ENCODE measurements at places on chromosomes 11 and 22. TPM values are rescaled to one million over a fixed set of nuclear protein-coding genes. Genes with fewer than 3 reads are reported as not detected.
A peak's percentile ranks its signal among the peaks of the same experiment; 100 is the strongest.

DNA sequence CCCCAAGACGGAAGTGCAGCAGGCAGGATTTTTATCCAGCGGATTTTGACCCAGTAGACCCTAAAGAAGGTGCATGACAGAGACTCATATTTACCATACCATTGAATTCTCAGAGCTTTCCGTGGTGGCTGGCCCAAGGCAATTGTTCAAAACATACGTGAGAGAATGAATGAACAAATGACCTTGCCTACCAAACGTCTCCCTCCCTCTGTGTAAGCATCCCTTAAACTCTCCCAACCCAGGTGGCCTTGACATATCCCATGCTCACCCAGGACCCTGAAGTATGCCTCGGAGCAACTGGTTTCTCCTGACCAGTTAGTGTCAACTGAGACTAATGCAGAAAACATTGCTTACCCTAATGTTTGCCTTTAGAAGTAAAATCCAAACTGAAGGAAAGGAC lies 154.9 kb downstream of the TEAD1 start:
- no peak overlapping the region for H3K4me3 ChIP-seq
- no peaks in the 10 kb centered on the region for H3K4me1 ChIP-seq
- DNase-seq, result no peak
- H3K27me3 ChIP-seq, result peaks cover 21% of the 10 kb centered on the region
- no peaks in the 10 kb centered on the region for H3K36me3 ChIP-seq

DNA sequence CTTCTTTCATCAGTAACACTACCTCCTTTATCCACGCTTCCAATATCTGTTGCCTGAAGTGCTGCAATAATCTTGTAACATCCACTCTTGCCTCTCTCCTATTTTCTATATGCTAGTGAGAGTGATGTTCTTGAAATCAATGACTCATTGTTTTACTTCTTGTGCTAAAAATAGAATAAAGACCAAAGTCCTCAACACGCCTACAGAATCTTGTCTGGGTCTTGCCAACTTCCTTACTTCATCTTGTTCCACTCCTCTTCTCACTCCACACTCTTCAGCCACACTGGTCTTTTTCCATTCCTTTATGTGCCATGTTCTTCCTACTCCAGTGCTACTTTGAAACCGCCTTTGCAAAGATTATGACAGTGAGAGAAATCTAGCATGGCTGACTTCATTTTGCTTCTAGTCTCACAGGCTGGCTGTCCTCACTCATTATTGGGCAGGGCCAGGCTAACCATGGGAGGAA lies 136.4 kb downstream of the CCDC81 start:
- no peak for DNase-seq
- no peaks in the 10 kb centered on the region for H3K4me1 ChIP-seq
- H3K36me3 ChIP-seq, result no peaks in the 10 kb centered on the region
- no peak overlapping the region for H3K27ac ChIP-seq
- H3K4me3 ChIP-seq, result no peak overlapping the region
- peaks cover 3% of the 10 kb centered on the region for H3K27me3 ChIP-seq

DNA sequence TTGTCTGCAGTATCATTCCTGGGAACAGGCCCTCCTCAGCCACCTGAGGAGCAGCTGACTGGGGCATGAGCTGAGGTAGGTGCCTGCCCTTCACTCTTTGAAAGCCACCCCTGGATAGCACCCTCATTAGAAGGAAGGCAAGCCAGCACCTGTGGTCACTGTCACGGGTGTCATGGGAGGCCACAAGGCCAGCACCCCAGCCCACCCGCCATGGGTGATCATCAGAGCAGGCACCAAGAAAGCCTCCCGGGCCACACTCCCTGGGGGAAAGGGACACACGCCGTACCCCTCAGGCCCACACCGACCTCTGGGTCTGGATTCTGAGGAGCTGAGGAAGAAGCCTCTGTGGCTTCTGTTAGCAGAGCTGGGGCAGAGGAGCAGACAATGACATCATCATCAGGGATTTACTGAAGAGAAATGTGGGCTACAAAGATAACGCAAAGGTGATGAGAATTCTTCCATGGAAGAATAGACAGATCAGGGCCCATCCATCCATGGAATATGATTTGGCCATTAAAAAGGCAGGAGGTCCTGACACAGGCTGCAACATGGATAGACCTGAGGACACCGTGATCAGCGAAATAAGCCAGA lies 16.7 kb upstream of the NAP1L4 start:
- no peaks in the 10 kb centered on the region for H3K27me3 ChIP-seq
- H3K27ac ChIP-seq, result no peak overlapping the region
- no peak for DNase-seq
- H3K4me3 ChIP-seq, result no peak overlapping the region

DNA sequence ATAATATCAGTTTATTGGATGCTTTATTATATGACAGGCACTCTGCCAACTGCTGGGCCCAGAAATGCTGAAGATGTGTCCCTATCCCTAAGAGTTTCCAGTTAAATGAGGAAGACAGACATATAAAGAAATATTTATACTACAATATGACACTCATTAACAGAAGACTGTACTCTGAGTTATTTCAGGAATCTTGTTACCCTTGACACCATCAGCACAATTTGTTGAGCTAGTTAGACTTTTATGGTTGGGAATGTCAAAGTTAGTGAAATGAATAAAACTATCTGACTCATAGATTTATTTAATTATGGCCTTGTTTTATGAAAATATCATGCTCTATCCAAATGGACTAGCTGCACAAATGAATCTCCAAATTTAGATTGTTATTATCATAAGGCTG lies 25.6 kb upstream of the MSANTD4 start:
- H3K27ac ChIP-seq, result no peak overlapping the region
- no peaks in the 10 kb centered on the region for H3K27me3 ChIP-seq
- H3K4me1 ChIP-seq, result no peaks in the 10 kb centered on the region
- no peak for DNase-seq
- no peaks in the 10 kb centered on the region for H3K36me3 ChIP-seq
- H3K4me3 ChIP-seq, result no peak overlapping the region

- no peak overlapping the region for H3K4me3 ChIP-seq
- DNase-seq, result no peak
- H3K27me3 ChIP-seq, result no peaks in the 10 kb centered on the region
- H3K27ac ChIP-seq, result peak overlapping the region; percentile 67
- H3K36me3 ChIP-seq, result no peaks in the 10 kb centered on the region
Measured at GRCh38 chr22:22815397-22816170, 72.0 kb upstream of the IGLL5 start.

DNA sequence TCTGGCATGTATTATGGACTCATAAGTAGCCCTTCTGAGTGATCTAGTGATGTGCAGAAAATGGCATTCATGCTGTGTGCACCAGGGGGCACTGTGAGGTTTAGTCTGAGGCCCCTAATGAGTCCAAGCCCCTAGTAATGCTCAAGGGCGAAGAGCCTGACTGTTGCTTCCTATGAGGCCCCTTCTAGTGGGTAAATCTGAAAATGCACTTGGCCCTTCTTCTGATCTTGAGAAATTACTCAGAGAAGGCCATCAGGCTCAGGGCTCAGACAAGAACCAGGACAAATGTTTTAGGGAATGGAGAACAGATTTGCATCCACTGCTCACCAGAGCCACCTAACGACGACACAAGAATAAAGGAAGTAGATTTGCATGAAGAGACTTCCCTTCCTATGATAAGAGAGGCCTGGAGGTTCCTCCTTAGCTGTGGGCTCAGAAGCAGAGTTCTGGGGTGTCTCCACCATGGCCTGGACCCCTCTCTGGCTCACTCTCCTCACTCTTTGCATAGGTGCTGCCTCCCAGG lies 75.8 kb downstream of the GGTLC2 start:
- peaks cover 30% of the 10 kb centered on the region for H3K4me1 ChIP-seq
- H3K27ac ChIP-seq, result peak overlapping the region; percentile 64
- DNase-seq, result peak; percentile 27
- no peaks in the 10 kb centered on the region for H3K27me3 ChIP-seq

GRCh38 chr11:99349151-99349673 lies 328.5 kb downstream of the CNTN5 start:
- H3K4me3 ChIP-seq, result no peak overlapping the region
- H3K27me3 ChIP-seq, result no peaks in the 10 kb centered on the region
- DNase-seq, result no peak
- no peaks in the 10 kb centered on the region for H3K36me3 ChIP-seq
- H3K4me1 ChIP-seq, result no peaks in the 10 kb centered on the region

GRCh38 chr11:11173316-11174025 lies 179.6 kb downstream of the CSNK2A3 start:
- no peak overlapping the region for H3K4me3 ChIP-seq
- H3K36me3 ChIP-seq, result no peaks in the 10 kb centered on the region
- peaks cover 15% of the 10 kb centered on the region for H3K4me1 ChIP-seq

- no peak overlapping the region for H3K4me3 ChIP-seq
- no peaks in the 10 kb centered on the region for H3K36me3 ChIP-seq
- H3K4me1 ChIP-seq, result peaks cover 5% of the 10 kb centered on the region
Measured at GRCh38 chr22:18114495-18114894, 3.9 kb downstream of the TUBA8 start.

GRCh38 chr22:29713156-29713727 lies 6.6 kb upstream of the CABP7 start:
- H3K4me1 ChIP-seq, result no peaks in the 10 kb centered on the region
- H3K4me3 ChIP-seq, result no peak overlapping the region
- peaks cover 78% of the 10 kb centered on the region for H3K27me3 ChIP-seq
- no peak for DNase-seq

GRCh38 chr22:43600265-43600664 lies 188.5 kb downstream of the MPPED1 start:
- H3K4me3 ChIP-seq, result no peak overlapping the region
- no peaks in the 10 kb centered on the region for H3K4me1 ChIP-seq
- H3K27me3 ChIP-seq, result no peaks in the 10 kb centered on the region
- no peak overlapping the region for H3K27ac ChIP-seq
- H3K36me3 ChIP-seq, result no peaks in the 10 kb centered on the region
- DNase-seq, result no peak

DNA sequence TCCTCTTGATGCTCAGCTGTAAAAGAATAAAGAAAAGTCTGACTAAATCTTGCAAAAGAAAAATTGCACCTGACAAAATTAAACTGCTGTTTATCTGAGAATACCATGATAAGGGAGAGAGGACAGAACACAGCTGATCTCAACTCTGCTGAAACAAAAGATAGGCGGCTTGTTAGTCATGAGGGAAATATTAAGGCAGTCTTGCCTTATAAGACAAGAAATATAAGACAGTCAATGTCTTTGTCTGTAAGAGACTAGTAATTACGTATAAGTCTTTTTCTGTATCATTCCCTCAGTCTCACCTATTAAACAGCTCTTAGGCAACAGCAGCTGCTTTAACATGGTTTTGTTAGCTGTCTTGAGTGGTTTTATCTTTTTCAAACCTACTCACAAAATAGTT lies 296.6 kb downstream of the LUZP2 start:
- no peaks in the 10 kb centered on the region for H3K36me3 ChIP-seq
- no peak overlapping the region for H3K4me3 ChIP-seq
- no peaks in the 10 kb centered on the region for H3K27me3 ChIP-seq
- no peaks in the 10 kb centered on the region for H3K4me1 ChIP-seq

DNA sequence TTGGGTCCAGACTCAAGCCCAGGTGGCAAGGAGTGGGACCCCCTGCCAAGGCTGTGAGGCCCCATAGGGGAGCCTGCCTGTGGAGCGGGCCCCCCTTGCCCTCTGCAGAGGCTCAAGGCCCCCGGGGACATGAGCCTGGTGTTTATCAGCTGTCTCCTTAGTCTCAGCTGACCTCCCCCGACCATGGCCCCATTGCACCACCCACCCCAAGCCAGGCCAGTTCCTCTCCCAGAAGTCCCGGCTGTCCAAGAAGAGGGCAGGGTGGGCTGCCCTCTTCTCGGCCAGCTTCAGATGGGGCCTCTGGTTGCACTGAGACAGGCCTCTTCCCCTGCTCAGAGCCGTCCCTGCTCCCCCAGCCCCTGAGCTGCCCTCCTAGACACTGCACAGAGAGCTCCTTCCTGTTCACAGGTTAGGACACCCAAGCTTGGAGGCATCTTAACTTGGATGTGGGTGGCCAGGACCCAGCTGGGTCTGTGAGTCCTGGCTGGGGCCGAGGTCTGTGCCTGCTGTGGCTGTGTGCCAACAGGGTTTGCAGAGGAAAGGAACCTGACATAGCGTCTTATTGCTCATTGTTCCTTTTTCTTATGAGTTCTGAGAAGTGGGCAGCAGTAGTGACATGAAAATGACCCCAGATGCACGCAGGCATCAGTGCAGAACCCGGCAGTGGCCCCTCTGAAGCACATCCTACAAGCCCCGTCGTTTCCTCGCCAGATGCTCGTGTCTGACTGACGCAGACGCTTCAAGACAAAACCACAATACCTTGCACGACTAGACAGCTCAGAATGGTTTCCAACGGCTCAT lies 5.4 kb downstream of the TRABD start:
- peaks cover 13% of the 10 kb centered on the region for H3K36me3 ChIP-seq
- peak overlapping the region; percentile 93 for H3K27ac ChIP-seq
- peak overlapping the region; percentile 88 for H3K4me3 ChIP-seq
- peak; percentile 92 for DNase-seq

- H3K4me3 ChIP-seq, result no peak overlapping the region
- DNase-seq, result no peak
- H3K4me1 ChIP-seq, result no peaks in the 10 kb centered on the region
- H3K36me3 ChIP-seq, result no peaks in the 10 kb centered on the region
Measured at GRCh38 chr11:2259897-2260451, 10.4 kb downstream of the ASCL2 start.

DNA sequence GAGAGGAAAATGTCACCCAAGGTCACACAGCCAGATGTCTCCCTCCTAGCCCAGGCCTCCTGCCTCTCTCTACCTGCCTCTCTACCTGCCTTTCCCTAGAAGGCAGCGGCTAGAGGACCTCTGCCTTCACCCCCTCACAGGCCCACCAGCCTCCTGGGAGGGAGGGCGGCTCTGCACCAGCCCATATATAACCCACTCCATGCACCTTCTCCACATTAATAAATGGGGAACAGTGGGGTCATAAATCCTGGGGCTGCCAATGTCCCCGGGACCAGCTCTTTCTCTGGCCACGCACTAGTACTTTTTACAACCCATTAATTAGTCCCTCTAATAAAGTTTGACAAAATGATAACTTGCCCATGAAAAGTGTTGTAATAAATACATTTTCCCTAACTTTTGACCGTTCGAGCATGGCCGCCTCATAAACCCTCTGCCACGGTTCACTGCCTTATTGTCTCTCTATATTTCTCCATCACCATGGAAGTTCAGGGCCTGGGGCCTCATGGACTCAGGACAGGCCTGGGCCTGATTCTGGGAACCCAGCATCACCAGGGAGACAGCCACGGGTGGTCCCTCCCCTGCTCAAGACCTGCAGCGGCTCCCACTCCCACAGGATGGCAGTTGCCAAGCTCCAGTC lies 102.1 kb downstream of the MN1 start:
- no peaks in the 10 kb centered on the region for H3K4me1 ChIP-seq
- no peaks in the 10 kb centered on the region for H3K36me3 ChIP-seq
- no peaks in the 10 kb centered on the region for H3K27me3 ChIP-seq
- H3K4me3 ChIP-seq, result no peak overlapping the region
- no peak overlapping the region for H3K27ac ChIP-seq

Gene PATL1
- total RNA-seq, result 41.9 TPM

Gene POTEH
- not detected for total RNA-seq

Gene WT1
- total RNA-seq, result not detected

Gene FGF19
- total RNA-seq, result not detected

Gene OR52L1
- not detected for total RNA-seq

Gene NLRP10
- total RNA-seq, result not detected
